ENCODE measurements at places on chromosomes 6 and 20.

DNA sequence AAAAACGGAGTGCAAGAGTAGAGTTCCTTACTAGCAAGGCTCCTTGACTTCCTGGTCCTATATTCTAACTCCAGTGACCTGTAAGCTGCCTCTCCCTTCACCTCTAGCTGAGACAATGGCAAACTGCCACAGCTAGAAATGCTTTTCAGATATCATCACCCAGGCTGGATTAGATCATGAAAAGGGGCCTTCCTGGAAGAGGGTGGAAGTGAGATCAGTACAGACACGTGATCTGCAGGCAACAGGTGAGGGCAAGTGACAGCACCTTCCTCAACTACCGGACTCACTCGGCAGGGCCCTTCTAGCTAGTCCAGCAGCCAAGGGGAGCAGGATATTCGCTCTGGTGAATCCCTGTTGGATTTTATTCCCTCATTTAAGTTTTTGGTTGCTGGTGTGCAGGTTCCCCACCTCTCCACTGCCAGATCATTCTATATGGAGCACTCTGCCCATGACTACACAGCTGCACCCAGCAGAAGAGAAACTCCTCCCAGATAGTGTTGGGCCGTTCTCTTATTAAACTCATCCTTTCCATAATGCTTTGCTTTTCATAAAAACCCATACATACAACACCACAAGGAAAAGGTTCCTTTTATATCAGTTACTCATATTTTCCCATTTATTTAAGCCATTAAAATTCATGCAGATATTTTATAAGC, 26.4 kb upstream of the FAM83C start:
- no peak for DNase-seq

DNA sequence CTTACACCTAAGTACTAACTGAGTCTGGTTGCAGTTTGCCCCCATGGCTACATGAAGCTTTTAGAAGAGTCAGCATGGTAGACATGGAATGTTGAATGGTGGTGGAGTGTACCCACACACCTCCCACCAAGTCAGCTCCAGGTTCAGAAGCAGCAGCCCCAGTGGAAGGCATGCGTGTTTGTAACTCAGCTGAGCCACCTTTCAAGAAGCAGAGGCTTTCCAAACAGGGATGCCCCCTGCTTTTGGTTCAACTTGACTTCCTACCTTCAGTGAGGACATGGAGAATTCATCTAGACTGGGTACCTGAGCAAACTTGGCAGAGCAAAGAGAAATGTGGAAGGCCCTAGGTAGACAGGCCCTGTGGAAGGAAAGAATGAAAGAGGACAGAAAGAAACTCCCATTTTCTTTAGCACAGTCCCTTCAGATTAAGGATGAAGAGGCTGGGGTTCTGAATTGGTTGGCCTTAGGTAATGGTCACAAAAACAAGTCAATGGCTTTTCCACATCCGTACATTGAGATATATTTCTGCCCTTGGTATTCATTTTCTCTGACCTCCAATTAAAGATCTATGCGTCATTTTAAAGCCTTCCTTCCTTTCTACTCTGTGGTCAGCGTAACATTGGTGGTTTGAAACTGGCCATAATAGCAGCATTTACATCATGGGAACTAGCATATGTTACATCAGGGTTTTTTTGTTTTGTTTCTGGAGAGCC, 53.2 kb downstream of the HFE start:
- no peak for DNase-seq

- DNase-seq: no peak
Measured at GRCh38 chr20:33669873-33670640, 3.3 kb downstream of the ACTL10 start.

GRCh38 chr20:704726-705125, 29.1 kb upstream of the SCRT2 start:
- no peak for DNase-seq

GRCh38 chr20:35226126-35226883, at the start of gene MMP24:
TSS of gene MMP24 (plus strand) at chr20:35226690. CDS start at chr20:35226739, 49 bp downstream.
- DNase-seq: no peak

DNA sequence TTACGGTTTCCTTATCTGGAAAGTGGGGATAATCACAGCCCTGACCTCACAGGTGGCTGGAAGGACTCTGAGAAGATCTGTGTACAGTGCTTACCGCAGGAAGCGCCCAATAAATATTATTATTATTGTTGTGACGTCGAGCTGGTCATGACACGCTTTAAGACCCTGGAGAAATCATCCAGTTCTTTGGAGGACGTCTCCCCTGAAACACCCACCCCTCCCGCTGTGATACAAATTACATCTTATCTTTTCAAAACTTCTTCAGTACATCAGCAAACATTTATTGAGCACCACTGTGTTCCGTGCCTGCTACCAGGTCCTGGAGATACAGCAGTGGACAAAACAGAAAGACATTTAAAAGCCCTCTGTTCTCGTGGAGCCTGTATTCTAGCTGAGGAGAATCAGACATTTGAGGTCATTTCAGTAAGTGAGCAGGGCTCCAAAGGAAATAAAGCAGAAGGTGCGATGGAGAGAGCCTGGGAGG, 118.7 kb downstream of the CEBPB start:
- DNase-seq: no peak

All from activated CD4-positive, alpha-beta T cell treated with anti-CD3 and anti-CD28 coated beads for 48 hours (primary cell).